Left ventricle myocardium superior (tissue), 1 donor: ENCODE measurements at places on chromosomes 4 and X. TPM values are rescaled to one million over a fixed set of nuclear protein-coding genes. Genes with fewer than 3 reads are reported as not detected.

DNA sequence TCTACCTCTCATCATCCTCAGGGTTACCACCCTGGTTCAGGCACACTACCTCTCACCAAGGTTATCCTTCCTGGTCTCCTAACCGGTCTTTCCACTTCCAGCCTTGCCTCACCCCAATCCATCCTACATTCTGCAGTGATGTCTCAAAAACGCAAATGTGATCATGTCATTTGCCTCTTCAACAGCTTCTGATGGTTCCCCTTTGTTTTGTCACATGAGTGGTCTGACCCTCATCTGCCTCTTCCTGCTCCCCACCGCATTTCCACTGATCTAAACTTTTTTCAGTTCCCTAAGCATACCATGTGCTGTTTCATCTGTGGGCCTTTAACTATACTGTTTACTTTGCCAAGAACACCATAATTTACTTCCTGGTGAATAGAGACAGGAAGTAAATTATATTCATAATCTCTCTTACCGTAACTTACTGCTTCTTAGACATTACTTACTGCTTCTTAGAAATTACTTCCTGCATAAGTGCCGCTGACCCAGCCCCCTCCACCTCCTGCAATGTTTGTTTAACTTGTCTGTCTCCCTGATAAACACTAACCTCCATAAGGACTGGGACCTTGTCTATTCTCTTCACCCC, 27.1 kb upstream of the NSUN7 start:
- DNase-seq = no peak

DNA sequence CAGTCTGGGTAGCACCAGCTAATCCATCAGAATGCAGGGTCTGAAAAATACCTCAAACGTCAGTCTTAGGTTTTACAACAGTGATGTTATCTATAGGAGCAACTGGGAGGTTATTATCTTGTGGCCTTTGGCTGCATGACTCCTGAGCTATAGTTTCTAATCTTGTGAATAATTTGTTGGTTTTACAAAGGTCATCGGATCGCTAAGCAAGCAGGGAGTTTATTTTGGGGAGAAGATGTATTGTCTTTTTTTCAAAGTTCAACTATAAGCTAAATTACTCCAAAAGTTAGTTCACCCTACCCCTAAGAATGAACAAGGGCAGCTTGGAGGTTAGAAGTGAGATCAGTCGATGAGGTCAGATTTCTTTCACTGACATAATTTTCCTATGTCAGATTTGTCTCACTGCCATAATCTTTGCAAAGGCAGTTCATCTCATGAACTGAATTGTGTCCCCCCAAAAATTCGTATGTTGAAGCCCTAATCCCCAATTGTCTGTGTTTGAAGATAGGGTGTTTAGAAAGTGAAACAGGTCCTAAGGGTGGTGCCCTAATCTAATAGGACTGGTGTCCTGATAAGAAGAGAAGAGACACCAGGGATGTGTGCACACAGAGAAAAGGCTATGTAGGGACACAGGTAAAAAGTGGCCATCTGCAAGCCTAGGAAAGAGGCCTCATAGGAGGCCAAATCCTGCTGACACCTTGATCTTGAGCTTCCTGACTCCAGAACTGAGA, 175.8 kb upstream of the GALNT7 start:
- DNase-seq = no peak

DNA sequence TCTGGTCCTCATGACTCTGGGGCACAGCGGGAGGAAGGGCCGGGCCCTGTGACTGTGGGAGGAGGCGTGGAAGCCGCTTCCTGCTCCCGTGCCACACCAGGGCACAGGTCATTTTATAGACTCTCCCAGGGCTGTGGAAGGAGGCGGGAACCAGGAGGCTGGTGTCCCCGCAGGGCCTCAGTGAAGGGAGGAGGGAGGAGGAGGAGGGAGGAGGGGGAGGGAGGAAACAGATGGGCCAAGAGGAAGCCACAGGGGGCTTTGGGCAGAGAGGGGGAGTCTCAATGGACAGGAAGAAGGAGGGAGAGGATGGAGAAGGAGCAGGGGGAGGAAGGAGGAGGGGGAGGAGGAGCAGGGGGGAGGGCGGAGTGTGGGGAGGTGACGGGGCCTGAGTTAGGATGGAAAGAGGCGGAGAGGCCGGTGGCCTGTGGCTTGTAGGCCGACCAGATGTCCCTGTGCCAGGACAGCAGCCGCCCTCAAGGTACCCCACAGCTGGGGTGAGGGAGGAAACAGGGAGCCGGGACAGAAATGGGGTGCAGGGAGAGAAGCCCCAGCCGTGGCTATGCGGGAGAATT, 6.2 kb upstream of the PLCXD1 start:
- peak; percentile 46 for DNase-seq

- DNase-seq = no peak
Measured at GRCh38 chrX:24720036-24720435, 26.3 kb downstream of the POLA1 start.

DNA sequence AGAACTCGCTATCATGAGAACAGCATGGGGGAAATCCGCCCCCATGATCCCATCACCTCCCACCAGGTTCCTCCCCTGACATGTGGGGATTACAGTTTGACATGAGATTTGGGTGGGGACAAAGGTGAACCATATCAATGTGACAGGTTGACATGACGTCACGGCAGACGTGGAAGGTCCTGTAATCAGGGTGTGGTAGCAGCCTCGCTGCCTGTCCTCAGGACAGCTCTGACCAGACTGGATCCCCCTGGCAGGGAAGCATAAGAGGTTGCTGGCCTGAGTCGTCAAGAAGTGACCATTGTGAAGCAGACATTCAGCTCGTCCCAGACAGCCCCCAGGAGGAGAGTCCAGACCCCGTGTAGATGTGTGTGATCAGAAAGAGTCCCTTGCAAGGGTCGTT, 104.6 kb downstream of the TNIP2 start:
- no peak for DNase-seq

- no peak for DNase-seq
Measured at GRCh38 chrX:30824275-30824674, 64.8 kb downstream of the TAB3 start.

DNA sequence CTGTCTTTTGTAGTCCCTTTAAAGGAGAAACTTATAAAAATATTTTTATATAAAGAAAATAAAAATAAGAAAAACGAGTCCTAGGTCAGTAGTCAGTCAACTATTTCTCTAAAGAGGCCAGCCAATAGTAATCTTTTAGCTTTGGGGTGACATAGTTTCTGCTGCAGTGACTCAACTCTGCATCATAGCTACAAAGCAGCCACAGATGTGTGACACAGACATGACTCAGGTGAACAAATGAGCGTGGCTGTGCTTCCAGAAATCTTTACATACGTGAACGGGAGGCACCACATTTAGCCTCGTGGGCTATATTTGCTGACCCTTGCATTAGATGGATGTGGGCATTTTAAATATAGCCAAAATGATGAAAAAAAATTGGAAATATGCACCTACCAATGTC, 1862.5 kb upstream of the TENM3 start:
- DNase-seq = no peak

Gene MID2
- 5.6 TPM for total RNA-seq

GRCh38 chr4:22614114-22614513, 78.6 kb upstream of the GBA3 start:
- DNase-seq = peak; percentile 29

Gene PWWP3B
- total RNA-seq = 10.0 TPM
